ENCODE measurements at places on chromosomes 12 and 14.

DNA sequence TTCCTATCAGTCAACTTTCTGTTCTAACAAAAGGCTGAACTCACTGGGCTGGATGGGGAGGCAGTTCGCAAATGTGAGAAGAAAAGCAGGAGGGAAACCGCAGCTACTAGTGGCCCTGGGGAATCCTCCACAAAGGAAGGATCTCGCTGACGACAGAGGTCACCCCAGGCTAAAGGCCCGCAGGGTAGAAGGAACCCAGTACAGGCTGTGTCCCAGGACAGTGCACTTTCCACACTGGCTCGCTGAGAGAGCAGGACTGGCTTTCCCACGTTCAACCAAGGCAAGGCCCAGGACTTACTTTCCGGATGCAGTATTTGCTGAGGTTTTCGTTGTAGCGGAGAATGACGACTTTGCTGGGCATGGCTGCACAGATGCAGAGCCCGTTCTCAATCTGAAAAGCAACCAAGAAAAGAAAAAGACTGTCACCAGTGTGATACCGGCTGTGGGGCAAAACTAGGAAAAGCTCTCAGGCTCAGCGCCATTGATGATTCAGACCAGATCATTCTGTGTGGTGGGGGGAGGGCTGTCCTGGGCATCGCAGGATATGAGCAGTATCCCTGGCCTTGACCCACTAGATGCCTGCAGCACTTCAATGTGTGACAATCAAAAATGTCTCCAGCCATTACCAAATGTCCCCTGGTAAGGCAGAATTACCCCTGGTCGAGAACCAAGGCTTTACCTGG lies 36.3 kb downstream of the PRKAB1 start:
- DNase-seq: peak; percentile 6

GRCh38 chr12:122844366-122844971 lies 9.2 kb downstream of the HIP1R start:
- DNase-seq: no peak

GRCh38 chr12:103558879-103559278 lies 28.2 kb upstream of the STAB2 start:
- no peak for DNase-seq

GRCh38 chr14:52949711-52950409 lies 990 bp downstream of the FERMT2 start:
- peak; percentile 46 for DNase-seq

DNA sequence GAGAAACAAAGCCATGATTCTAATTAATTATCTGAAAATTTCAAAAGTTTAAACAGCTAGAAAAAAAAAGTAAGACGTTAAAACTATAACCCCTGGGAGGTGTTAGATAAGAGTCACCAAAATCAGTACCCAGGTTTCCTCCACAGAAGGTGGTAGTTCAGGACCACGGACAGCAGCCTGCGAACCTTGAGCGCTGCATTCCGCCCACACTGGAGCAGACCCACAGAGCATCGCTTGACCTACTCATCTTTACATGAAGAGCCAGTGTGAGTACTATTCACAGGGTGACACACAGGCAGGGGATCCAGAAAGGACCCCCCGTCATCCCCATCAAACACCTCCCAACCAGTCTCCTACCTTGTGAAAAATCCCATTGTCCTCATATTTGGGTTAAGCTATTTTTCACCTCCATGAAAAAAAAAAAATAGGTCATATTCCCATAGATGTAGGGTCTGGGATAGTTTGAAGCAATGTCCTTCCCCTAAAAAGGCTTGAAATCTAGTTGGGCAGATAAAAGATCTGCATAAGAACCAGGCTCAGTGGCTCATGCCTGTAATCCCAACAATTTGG lies 8.8 kb upstream of the CHGA start:
- DNase-seq: peak; percentile 9

DNA sequence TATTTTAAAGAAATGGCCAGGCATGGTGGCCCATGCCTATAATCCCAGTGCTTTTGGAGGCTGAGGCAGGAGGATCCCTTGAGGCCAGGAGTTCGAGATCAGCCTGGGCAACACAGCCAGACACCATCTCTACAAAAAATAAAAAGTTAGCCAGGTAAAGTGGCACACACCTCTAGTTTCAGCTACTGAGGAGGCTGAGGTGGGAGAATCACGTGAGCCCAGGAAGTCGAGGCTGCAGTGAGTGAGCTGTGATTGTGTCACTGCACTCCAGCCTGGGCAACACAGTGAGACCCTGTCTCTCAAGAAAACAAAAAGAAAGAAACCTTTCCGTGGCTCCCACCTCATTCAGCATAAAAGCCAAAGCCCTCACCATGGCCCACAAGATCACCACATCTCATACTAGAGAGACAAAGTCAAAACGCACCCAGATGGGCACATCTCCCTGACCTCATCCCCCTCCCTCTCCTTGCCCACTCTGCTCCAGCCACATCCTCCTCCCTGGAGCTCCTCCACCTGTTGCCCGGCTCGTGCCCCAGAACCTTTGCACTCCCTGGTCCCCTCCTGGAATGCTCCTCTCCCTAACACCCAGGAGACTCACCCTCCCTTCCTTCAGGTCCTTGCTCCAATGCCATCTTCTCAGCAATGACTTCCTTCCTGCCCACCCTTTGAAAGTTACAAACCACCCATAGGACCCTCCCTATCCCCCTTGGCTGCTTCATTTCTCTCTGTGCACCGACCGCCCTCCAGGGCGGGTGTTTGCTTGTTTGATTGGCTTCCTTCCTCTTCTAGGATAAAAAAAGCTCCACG lies 4.8 kb upstream of the SCARB1 start:
- DNase-seq: no peak

- DNase-seq: no peak
These were observed 12.2 kb downstream of the SYCP3 start for GRCh38 chr12:101727098-101727497.

- DNase-seq: no peak
These were observed 962.9 kb downstream of the TMEM121 start for GRCh38 chr14:106489112-106489881.

DNA sequence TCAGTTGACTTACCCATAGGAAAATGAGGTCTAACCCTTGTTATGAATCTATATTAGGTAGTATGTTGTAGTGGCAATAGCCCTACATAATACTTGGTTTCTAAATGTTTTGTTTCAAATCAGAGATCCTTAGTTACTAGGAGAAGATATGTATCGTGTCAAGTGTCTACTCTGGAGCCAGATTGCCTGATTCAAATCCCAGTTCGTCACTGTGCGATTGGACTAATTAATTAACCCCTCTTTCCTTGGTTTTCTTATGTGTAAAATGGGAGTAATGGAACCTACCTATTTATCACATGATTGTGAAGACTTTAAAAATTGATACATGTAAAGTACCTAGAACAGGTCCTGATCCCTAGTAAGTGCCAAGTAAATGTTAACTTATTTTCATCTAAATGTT lies 1.4 kb downstream of the LETMD1 start:
- DNase-seq: no peak

Data from fibroblast of skin of abdomen (primary cell).